Stimulated activated CD8-positive, alpha-beta memory T cell treated with anti-CD3 and anti-CD28 coated beads, Interleukin-12 subunit alpha, Interleukin-12 subunit beta, amount 100 ng/mL, for 1 hour (primary cell): ENCODE measurements at places on chromosomes 5 and 9.

GRCh38 chr5:95842854-95843544 lies 20.5 kb upstream of the GLRX start:
- no peak for DNase-seq

GRCh38 chr9:684941-685340 lies 156.6 kb upstream of the DMRT1 start:
- no peak for DNase-seq

DNA sequence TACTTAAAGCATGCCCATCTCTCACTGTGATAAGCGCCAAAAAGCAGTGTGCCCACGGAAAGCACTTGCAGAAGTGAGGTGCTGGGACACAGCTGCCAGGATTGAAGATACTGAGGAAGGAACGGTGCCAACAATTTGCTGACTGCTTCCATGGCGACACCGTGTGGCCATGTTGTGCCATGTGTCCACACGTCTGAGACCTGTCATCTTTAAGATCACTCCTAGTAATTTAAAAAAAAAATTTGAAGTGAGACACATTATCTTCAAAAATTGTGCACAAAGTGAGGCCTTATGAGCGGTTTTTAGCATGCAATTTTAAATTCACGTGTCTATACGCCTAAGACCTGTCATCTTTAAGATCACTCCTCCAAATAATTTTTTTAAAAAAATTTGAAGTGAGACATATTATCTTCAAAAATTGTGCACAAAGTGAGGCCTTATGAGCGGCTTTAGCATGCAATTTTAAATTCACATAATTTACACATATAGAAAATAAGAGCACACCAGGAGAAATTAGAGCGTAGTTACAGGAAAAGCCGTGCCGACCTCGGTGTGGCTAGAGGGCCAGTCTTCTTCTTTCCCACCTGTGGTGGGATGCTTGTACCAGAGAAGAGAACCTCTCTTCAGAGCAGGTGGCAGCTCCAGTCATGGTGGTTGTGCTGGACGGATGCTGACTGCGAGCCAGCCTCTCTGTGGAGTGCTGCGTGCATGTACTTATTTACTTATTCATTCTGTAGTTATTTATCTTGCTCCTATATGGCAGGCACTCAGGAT lies 21.4 kb upstream of the FLT4 start:
- peak; percentile 20 for DNase-seq

GRCh38 chr5:82597437-82597836 lies 319.3 kb upstream of the RPS23 start:
- DNase-seq: no peak

DNA sequence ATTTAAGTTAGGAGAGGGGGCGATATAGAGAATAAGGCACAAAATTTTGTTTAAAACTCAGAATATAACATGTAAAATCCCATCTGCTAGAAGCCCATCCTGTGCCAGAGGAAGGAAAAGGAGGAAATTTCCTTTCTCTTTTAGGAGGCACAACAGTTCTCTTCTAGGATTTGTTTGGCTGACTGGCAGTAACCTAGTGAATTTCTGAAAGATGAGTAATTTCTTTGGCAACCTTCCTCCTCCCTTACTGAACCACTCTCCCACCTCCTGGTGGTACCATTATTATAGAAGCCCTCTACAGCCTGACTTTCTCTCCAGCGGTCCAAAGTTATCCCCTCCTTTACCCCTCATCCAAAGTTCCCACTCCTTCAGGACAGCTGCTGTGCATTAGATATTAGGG lies 18.3 kb downstream of the MOCS2 start:
- DNase-seq: no peak

- no peak for DNase-seq
Measured at GRCh38 chr5:135997673-135998335, 31.0 kb upstream of the TGFBI start.

GRCh38 chr5:132635873-132636272 lies 22.1 kb upstream of the IL13 start:
- DNase-seq: no peak

GRCh38 chr5:107242411-107243219 lies 428.1 kb downstream of the EFNA5 start:
- DNase-seq: no peak

GRCh38 chr9:136193127-136193890 lies 11.6 kb downstream of the LHX3 start:
- no peak for DNase-seq

DNA sequence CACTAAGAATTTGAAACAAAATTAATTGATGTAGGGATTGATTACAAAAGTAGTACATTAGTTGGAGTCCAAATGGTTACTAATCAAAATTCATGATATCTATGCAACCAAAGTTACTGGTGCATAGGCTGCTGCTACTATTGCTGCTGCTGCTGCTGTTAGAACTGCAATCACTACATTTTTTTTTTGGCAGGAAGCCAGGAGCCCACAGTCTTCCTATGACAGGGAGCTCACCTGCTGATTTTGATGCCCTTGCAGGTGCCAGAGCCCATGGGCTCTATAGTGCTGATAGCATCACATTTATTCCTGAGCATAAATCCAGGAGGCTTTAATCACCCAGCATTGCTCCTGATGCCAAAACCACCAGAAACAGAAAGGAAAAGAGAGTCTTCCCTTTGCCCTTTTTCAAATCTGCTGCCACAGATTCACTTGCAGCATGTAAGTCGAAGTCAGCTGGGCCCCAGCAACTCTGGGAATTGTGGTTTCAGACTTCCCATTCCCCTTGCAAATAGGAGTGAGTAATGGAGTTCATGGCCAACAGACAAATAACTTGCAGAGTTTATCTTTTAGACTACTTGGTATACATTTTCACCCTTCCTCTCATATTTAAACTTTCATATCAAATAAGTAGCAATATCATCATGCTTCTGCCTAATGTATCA lies 17.6 kb downstream of the SLCO6A1 start:
- no peak for DNase-seq

DNA sequence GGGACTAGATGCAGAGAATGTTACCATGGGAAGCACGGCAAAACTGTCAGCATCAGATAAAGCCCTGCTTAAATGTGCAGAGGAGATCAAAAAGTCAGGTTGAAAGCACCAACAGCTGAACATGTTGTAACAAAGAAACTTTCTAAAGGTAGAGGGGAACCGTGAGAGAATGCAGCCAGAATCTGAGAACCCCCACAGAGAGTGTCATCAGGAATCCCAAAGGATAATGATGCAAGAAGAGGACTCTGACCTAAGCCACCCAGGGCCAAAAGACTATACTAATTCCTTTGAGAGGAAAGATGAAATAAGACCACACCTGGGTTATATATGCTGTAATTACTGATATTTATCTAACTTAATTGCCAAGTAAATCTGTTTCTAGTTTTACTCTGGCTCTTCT lies 116.6 kb downstream of the PCSK1 start:
- DNase-seq: no peak

- DNase-seq: no peak
Measured at GRCh38 chr9:77587851-77588250, 60.3 kb downstream of the GNA14 start.

GRCh38 chr5:15013654-15014463 lies 142.3 kb upstream of the ANKH start:
- no peak for DNase-seq

DNA sequence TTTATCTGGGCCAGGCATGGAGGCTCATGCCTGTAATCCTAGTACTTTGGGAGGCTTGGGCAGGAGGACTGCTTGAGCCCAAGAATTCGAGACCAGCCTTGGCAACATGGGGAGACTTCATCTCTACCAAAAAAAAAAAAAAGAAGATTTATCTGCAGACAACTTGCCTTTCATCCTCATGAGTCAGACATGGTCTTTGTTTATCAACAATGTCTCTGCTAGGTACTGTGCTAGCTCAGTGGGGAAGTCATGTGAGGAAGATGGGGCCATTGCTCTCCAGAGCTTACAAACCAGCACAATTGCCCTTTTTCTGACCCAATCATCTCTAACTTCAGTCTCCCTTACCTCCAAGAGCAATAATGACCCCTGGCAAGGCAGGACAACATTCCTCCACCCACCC lies 1.6 kb downstream of the URM1 start:
- DNase-seq: no peak

GRCh38 chr5:86376214-86376613 lies 241.5 kb upstream of the COX7C start:
- DNase-seq: no peak

DNA sequence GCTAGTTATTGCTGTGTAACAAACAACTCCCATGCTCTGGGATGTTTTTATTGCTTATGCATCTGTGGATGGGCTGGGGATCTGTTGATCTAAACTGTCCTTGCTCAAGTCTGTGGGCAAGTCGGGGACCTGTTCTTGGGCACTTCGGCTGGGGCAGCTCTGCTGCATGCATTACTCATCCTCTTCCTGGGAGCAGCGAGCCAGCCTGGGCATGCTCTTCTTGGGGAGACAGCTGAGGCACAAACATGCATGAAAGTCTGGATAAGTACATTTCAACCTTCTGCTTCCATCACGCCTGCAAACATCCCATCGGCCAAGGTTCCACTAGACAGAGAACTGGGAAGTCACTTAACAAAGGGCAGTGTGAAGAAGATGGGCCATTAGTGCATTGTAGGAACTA lies 66.3 kb downstream of the ANKRD33B start:
- no peak for DNase-seq

DNA sequence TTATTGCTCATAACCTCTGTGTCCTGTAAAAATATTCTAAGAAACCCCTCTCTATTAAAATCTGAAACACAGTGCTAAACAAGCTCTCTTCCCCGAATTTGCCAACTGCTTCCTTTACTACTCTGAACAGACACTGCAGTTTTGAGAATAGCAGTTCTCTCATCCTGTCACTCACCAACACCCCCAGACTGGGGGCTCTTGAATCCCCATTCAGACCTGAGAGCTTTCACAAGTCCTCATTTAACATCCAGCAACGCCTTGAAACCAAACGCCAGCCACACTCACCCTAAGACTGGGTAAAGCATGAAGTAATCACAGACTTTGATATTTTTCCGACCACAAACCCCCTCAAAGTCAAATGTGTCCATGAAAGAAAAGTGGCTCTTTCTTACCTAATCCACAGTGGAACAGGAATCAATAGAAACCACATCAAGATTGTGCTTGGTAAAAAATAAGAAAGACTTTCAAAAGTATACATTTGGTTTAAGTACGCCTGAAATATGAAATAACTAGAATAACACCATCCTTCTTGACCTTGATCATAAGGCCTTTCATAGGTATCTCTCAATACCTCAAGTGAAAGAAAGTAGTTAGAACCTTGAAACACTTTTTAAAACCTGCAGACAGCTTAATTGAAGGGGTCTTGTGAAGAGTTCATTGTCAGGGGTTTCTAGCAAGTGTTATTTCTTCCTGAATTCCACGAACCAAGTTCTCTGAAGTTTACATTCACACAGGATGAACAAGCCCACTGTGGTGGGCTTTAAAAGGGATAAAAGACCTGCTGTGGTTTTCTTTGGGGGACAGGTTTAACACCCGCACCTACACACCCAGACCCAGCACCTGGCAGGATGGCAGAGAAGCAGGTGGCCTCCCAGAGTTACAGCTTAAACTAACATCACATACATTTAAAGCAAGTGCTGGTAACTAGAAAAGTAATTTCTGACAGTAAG lies 412.6 kb downstream of the MLLT3 start:
- peak; percentile 14 for DNase-seq

- no peak for DNase-seq
Measured at GRCh38 chr9:114790521-114790920, 15.3 kb downstream of the TNFSF15 start.

DNA sequence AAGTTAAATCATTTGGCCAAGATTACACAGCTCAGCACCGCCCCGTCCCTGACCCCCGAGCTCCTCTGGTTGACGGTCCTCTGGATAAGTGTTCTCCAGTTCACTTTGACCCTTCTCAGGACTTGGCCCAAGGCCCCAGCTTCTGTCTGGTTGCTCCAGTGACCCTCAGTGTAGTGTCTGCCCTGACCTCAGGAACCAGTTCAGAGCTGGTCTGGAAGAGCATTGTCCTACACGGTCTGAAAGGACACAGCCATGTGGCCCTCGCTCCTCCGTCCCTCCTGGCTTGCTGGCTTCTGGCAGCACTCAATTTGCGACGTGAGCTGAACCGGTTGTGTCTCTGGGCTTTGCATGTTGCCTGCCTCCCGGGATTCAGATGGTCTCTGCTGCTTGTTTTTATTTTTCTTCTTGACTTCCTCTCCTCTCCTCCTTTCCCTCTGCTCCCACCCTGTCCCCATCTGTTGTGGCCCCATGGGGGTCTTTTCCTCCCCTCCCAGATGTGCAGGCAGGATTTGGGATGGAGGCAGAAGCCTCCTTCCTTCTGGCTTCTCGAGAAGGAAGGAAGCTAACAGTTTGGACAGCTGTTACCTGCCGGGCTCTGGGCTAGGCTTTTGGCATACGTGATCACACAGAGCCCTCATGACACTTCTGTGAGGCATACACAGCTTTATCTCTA lies 72.0 kb downstream of the PPARGC1B start:
- DNase-seq: no peak

DNA sequence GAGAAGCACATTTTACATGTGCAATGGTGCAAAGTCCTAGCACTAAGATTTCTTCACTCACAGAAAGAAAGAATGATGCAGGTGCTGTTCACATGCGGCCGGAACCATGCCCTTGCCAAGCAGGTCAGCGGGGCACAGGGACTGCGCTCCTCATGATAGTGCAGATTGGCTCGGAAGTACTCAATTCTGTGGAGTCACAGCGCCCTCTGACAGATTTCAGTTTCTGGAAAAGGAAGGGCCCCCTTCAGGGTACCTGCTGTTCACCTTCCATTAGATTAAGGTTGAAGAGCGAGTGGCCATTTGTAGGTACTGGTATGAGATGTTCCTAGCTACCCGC lies 75.7 kb downstream of the TMC1 start:
- no peak for DNase-seq

DNA sequence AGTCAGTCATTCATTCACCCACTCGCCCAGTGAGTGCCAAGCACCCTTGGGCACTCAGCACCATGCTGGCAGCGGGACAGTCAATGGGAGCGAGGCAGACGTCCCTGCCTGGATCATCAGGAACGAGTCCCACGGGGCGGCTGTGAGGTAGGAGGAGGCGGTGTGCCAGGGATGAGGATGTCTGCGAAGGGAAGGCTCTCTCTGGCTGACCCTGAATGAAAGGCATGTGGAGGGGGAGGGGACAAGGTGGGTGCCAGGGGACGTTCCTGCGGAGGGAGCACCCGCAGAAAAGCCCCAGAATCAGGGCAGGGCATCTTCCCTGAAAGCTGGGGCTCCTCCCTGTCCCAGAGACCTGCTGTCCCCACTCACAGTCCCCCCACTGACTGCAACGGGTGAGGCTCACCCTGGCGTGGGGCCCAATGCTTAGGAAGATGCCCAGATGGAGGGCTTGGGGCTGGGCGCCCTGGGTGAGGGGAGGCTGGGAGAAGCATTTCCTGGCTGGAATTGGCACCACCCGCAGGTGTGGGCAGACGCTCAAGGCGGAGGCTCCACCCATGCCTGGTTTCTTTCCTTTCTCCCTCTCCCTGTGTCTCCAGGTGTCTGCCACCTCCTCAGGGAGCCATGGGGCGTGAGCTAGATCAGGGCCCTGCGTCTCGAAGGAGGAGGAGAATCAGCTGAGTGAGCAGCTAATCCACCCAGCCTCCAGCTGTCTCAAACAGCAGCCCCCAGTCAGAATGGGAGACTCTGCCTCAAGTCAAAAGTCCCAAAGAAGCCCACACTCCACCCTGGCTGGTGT lies 179.0 kb upstream of the PPP1R26 start:
- DNase-seq: no peak

DNA sequence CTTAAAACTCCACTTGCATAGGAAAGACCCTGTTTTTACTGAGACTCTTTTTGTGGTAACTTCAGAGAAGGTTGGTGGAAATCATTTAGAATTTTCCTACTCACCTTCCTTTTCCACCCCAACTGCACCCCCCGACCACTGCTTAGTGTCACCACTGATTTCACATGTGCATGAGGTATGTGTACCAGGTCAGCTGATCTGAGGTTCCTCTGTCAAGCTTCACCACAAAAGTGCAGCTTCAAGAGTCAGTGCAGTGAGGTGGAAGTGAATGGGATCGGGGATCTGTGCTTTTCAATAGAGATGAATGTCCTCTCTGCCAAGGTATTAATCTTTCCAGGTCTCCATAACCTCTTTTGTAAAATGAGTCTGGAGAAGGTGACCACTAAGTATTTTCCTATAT lies 260.5 kb upstream of the WWC1 start:
- DNase-seq: no peak
